ENCODE measurements at places on chromosomes 1 and 21.

DNA sequence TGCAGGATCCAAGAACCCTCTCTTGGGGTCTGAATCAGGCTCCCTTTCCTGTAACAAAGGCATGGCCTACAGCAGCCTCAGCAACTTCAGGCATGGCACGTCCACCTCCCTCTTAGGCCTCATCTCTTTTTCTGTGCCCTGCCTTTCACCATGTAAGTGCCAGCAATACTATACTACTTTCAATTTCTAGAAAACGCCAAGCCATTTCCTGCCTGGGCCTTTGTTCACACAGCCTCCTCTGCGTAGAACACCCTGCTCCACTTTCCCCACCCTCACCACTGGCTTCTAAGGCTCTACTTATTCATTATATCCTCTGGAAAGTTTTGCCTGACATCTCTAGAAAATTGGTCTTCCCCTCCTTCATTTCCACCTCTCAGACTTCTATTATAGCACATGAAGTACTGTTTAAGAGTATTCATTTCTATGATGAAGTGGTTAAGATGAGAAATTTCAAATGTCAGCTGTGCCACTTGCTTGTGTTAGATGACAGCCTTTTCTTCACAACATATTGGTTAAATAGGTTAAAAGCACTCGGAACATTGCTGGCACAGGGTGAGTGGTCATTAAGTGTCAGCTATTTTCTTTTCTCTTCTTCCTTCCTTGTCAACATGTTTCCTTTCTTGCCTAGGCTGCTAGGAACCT is 41.6 kb upstream of the VWA5B1 start:
- no peak for DNase-seq

- DNase-seq = no peak
These were observed 121.3 kb downstream of the GRIK3 start for GRCh38 chr1:36913016-36913415.

- DNase-seq = no peak
These were observed 368.5 kb upstream of the DPYD start for GRCh38 chr1:98289311-98289710.

DNA sequence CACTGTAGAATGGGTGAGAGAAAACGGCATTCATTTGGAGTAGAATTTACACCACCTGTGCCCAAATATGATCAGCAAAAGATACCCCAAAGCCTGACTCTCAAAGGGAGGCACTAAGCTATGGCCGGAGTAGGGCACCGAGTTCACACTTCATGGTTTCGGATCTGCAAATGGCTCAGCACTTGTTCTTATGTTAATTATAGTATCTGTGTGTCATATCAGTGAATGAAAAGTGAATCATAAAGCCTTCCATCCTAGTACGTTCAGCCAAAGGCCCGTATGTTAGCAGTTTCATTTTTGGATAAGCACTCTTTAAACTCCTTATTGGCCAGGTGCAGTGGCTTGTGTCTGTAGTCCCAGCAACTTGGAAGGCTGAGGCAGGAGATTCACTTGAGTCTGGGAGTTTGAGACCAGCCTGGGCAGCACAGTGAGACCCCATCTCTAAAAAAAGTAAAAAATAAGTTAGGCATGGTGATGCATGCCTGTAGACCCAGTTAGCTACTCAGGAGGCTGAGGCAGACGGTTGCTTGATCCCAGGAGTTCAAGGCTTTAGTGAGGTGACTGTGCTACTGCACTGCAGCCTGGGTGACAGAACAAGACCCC is 4.9 kb upstream of the CORT start:
- no peak for DNase-seq

DNA sequence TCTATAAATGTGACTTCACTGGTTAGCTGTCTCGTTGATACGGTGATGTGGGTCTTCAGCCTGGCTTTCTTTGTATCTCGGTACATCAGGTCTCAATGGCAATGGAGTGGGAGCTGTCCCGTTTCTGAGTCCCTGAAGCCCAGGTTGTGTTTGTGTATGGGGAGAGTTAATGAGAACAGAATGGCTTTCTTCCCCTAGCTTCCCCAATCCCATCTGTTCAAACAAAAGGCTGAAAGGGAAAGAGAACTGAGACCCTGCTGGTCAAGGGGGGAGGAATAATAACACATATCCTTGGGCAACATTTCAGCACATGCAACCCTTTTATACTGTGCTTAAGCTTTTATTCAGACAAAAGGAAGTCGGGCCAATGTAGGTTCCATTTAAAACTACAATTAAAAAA is 28.4 kb upstream of the CASQ2 start:
- DNase-seq = no peak

DNA sequence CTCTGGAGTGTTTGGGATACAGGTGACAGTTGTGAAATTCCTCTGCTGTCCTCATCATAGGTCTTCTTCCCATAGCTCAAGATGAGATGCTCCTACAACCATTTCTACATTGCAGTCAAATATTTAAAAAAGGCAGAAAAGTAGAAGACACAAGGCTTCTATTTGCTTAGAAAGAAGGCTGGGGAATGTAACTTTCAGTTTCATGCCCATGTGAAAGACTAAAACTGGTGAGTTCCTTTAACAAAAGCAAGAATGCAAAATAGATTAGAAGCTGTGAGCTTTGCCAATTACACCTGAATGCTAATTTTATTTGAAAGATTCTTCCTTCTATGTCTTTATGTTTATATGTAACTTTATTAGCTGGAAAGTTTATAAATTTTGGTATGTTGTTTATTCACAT is 1682.7 kb downstream of the BRINP3 start:
- DNase-seq = no peak

Measured in fibroblast of villous mesenchyme (primary cell).